ENCODE measurements at places on chromosomes 11 and 22. TPM values are rescaled to one million over a fixed set of nuclear protein-coding genes. Genes with fewer than 3 reads are reported as not detected.

COPB1 gene
- 133 TPM for total RNA-seq

ELMOD1 gene
- total RNA-seq: 0.33 TPM

RNF215 gene
- total RNA-seq: 19.7 TPM

CKAP5 gene
- 58.5 TPM for total RNA-seq

ELFN2 gene
- total RNA-seq: 10.1 TPM

RIC3 gene
- 2.0 TPM for total RNA-seq

CREB3L1 gene
- 5.4 TPM for total RNA-seq

LDHAL6A gene
- total RNA-seq: not detected

MUS81 gene
- 34.5 TPM for total RNA-seq

PRRG4 gene
- total RNA-seq: 0.57 TPM

SCN3B gene
- 0.17 TPM for total RNA-seq

ANO1 gene
- total RNA-seq: 1.3 TPM

TECTA gene
- total RNA-seq: 0.08 TPM

HEPN1 gene
- total RNA-seq: not detected

FERMT3 gene
- 1.5 TPM for total RNA-seq

FXYD6 gene
- total RNA-seq: 0.21 TPM

TEF gene
- 1.1 TPM for total RNA-seq

CSNK2A3 gene
- total RNA-seq: 2.3 TPM

GNB1L gene
- total RNA-seq: 19.2 TPM

NAALADL1 gene
- total RNA-seq: 0.03 TPM

MAJIN gene
- not detected for total RNA-seq

MRGPRX3 gene
- total RNA-seq: not detected

SLC22A6 gene
- total RNA-seq: not detected

OR4A16 gene
- total RNA-seq: not detected

CELSR1 gene
- total RNA-seq: 28.7 TPM

CNGA4 gene
- total RNA-seq: 0.03 TPM

OR51B2 gene
- total RNA-seq: not detected

DBX1 gene
- total RNA-seq: not detected

VPS37C gene
- total RNA-seq: 19.7 TPM

C1QTNF5 gene
- total RNA-seq: not detected

USP2 gene
- total RNA-seq: 0.53 TPM

OVOL1 gene
- not detected for total RNA-seq

IGLL1 gene
- total RNA-seq: not detected

GLYATL1 gene
- total RNA-seq: not detected

LRRC32 gene
- total RNA-seq: 0.14 TPM

PRDM11 gene
- total RNA-seq: 8.0 TPM

ADAMTS15 gene
- total RNA-seq: 7.5 TPM

MMP27 gene
- total RNA-seq: not detected

NNMT gene
- 244 TPM for total RNA-seq

EIF3L gene
- 286 TPM for total RNA-seq

OR8D1 gene
- total RNA-seq: not detected

ENTHD1 gene
- total RNA-seq: not detected

GGT1 gene
- total RNA-seq: 110 TPM

All from A549 treated with CORT108297 at 1 μM for 4 hours (cell line).